ENCODE measurements at places on chromosomes 2 and 18.

DNA sequence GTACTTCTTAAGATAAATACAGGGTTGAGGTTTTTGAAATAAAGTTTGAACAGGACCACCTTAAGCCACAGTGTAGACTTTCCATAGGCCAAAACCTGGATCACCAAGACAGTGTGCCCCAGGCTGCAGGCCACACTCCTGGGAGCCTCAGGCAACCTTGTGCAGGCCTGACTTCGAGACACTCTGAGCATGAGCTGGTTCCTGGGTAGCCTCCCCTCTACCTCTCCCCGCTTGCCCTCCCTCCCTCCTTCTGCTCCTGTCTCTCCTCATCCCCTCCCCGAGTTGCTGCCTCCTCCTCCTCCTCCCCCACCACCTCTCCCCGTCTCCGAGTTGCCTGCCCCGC is 10.6 kb upstream of the PROC start:
- DNase-seq: no peak

GRCh38 chr2:1502891-1503304 is 89.6 kb downstream of the TPO start:
- DNase-seq: no peak

DNA sequence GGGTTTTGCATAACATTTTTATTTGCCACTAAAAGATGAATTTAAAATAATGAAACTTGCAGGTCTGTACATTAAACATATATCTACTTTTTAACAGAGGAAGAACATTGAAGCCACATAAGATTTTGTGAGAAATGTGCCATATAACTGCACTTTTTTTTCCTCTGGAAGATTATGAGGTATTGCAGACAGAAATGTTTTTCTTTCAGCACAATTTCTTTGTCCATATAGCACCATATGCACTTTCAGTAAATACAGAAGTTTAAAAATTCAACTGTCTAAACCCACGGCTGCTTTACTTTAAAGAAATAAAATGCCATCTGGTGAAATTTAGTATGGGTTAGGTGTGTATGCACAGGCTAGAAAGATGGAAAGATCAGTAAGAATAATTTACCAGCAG is 470 bp upstream of the FAP start:
- DNase-seq: peak; percentile 33

GRCh38 chr18:78595453-78595852 is 384.2 kb upstream of the SALL3 start:
- DNase-seq: no peak

- no peak for DNase-seq
Measured at GRCh38 chr2:56693501-56693900, 509.7 kb downstream of the CCDC85A start.

GRCh38 chr2:200258881-200259576 is 47.5 kb upstream of the SPATS2L start:
- DNase-seq: no peak

GRCh38 chr2:18001671-18002070 is 123.2 kb downstream of the KCNS3 start:
- DNase-seq: no peak

DNA sequence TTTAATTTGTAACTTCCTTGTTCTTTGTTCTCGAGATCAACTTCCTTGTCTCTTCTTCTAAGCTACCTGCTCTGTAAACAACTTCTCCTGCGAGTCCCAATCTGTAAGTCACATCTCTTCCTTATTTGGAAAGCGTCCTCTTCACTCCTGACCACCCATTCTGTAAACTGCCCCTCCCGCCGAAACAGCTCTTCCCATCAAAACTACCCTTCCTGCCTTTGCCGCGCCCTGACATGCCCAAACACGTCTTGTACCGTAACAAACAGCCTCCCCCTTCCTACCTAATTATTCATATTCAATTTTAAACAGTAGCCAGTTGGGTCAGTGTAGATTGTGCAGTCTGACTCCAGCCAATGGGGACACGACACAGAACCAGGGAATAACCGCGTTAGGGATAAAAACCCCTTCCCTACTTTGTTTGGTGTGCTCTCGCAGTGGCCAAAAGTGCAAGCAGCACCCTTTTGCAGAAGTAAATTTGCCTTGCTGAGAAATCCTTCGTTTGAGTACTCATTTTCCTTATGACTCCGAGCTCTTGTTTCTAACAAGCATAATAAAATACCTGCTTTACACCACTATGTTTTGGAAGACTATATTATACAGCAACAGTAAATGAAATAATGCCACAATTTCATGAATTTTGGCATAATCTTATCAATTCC is 39.8 kb downstream of the PIAS2 start:
- DNase-seq: no peak
